Nucleus accumbens (tissue), 56 donors: ENCODE measurements at places on chromosomes 13 and 19.

DNA sequence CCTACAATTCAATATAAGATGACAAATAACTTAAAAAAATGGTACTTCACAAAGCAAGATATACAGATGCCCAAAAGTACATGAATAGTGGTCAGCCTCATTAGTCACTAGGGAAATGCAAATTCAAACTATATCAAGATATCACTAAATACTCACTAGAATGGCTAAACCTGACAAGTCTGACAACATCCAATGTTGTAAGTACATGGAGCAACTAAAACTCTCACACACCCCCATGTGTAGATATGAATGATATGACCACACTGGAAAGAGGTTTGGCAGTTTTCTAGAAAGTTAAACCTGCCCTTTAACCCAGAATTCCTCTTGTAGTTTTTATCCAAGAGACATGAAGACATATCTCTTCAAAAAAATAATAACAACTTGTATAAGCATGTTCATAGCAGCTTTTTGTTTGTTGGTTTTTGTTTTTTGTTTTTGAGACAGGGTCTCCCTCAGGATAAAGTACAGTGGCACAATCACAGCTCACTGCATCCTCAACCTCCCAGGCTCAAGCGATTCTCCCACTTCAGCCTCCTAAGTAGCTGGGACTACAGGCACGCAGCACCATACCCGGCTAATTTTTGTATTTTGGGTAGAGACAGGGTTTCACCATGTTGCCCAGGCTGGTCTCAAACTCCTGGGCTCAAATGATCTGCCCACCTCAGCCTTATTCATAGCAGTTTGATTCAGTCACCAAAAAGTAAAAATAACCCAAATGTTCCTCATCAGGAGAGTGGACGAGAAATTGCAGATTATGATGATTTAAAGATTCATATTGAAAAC is 55.1 kb downstream of the RFX2 start:
- DNase-seq: no peak

DNA sequence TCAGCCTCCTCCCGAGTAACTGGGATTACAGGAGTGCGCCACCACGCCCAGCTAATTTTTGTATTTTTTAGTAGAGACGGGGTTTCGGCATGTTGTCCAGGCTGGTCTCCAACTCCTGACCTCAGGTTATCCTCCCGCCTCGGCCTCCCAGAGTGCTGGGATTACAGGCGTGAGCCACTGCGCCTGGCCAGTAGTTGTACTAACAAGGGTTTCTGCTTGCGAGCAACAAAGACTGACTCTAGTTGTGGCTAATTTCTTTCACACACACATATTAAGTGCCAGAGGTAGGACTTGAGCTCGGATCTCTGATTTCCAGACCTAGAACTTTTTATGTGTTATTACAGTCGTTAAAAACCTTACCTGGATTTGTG is 635 bp upstream of the PCCA start:
- DNase-seq: no peak

GRCh38 chr19:56566904-56567273 is 379 bp upstream of the ZNF470 start:
- no peak for DNase-seq

- DNase-seq: no peak
Observed at GRCh38 chr13:78067290-78067689, 148.7 kb upstream of the EDNRB start.

- DNase-seq: no peak
Observed at GRCh38 chr13:20482787-20483186, 42.9 kb downstream of the CRYL1 start.

DNA sequence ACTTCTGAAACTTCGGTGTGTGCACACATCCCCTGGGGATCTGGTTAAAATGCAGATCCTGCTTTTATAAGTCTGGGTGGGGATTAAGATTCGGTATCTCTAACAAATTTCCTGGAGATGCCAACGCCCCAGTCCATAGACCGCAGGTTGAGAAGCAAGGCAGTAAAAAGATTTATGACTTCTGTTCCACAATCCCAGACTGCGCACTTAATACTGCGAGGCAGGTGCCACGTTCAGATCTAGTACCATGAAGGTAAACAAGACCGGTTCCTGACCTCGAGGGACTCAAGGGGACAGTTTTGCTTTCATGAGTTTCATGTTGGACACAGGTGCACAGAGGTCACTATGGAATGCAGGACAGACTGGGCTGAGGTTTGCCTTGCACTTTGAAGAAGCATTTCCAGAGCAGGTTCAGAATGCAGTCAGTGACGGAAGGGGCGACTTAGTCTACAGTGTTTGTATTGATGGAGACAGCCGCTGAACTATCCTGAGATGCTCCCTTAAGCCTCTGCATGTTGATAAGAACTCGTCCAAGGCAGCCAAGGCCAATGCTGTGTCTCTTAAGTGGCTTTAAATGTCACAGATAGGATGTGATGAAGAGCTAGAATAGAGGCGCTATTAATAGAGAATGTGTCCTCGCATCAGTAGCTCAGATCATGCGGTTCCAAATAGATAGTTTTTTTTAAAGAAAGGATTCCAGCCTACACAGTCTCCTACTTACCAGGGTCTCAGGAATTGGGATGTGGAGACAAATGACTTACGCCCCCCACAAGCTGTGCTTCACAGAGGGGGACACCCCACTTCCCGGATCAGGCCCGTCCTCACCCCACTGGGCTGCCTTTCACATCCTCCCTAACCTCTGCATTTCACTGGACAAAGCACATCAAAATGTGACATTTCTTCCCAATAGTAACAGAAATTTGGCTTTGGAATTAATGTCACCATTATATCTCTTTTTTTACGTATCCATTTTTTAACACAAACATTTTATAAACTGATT is 97.1 kb upstream of the IRS2 start:
- DNase-seq: no peak

DNA sequence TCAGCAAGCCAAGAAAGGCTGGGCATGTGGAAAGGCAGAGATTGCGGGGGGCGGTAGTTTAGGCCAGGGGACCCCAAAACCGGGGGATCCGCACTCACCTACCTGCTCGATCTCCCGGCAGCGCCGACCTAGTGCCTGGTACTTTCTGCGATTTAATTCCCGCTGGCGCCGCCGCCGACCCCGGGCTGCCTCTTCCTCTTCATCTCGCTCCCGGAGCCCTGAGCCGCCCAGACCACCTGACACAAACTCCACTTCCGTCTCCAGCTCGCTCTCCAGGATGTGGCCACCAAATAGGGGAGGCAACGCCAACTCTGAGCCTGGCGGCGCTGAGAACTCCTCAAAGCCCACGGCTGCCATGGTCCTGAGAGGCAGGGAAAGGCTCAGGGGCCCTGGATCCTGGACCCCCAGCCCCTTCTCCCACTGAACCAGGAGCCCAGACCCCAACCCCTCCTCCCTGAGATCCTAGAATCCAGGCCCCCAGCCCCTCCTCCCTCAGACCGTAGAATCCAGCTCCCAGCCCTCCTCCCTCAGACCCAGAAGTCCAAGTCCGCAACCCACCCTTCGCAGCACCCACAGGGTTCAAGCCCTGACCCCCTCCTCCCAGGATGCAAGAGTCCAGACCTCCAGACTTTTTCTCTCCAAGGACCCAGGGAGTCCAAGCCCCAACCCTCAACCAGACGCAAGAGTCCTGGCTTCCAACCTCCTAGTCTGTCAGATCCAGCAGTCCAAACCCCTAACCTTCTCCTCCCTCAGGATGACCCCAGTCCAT is 933 bp downstream of the TFPT start:
- DNase-seq: no peak

GRCh38 chr13:25783601-25784024 is 268.2 kb downstream of the SHISA2 start:
- no peak for DNase-seq

DNA sequence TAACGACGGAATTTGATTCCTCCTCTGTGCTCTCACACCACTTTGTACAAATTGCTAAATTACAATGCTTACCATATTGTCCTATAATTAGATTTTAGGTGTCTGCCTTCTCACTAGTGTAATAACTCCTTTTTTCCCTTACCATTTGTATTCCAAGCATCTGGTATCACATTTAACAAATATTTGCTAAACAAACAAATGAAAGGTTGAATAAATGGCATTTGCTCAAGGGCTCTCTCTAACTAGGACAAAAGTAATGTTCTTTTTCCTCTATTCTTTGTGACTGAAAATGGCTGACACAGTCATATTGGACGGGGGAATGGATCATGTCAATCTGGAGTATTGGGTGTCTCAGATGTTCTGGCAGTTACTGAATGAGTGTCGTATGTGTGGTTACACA is 99.7 kb downstream of the ENOX1 start:
- DNase-seq: no peak

DNA sequence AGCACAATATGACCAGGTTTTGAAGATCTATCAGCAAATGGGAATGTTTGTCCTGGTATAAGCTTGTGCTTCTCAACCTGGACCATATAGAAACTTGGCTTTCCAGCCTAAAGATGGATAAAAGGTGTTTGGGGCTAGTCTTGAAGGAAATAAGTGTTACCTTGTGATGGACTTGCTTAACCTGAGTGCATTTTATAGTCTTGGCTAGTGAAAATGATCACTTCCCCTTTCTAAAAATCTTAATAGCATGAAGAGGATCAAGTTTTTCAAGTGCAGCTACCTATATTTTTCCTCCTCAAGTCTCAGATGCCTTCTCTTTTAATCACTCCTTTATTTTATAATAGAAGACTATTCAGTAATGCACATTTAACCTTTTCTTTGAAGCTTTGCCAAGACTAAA is 919.8 kb upstream of the SLITRK1 start:
- DNase-seq: no peak

GRCh38 chr19:54233941-54234340 is 8.6 kb downstream of the LILRA6 start:
- DNase-seq: no peak

DNA sequence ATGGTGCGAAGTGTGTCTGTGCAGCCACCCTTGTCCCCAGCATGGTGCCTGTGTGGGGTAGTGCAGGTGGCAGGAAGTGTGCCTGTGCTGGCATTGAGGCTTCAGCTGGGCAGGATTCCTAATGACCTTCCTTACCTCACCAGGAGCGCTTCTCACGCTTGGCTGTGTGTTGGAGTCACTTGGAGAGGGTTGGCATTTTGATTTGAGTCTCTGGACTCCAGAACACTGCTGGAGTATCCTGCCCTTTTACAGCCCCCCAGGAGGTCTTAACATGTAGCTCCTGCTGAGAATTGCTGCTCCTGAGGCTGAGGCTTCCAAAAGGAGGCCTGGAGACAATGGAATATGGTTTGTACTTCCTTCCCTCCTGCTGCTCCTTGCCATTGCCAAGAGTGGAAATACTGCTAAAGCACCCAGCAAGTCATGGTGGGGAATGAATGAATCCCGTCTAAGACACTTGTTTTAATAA is 87.1 kb downstream of the ARHGEF7 start:
- no peak for DNase-seq

DNA sequence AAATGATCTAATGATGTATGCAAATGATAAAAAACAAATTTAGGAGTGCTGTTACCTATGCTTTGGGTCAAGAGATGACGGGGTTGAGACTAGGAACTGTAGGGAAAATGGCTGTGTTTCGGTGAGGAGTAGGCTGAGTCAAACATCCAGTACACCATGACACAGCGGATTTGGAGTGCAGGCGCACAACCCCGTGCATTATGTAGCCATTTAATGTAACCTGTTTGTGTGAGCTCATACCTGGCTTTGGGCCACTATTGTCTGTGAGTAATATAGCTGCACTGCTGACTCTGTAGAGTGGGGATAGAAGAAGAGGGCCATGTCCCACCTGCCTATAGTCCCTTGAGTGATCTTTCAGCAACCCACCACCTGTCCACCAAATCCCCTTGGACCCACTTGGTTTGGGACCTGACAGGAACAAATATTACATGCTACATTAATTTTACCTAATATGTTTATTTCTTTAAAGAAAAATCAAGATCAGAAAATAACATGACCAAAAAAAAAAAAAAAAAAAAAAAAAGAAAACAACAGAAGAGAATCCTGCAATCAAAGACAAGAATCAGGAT is 95.5 kb upstream of the KLHL1 start:
- DNase-seq: no peak

- DNase-seq: no peak
Observed at GRCh38 chr13:88919970-88920628, 1248.9 kb downstream of the SLITRK5 start.

DNA sequence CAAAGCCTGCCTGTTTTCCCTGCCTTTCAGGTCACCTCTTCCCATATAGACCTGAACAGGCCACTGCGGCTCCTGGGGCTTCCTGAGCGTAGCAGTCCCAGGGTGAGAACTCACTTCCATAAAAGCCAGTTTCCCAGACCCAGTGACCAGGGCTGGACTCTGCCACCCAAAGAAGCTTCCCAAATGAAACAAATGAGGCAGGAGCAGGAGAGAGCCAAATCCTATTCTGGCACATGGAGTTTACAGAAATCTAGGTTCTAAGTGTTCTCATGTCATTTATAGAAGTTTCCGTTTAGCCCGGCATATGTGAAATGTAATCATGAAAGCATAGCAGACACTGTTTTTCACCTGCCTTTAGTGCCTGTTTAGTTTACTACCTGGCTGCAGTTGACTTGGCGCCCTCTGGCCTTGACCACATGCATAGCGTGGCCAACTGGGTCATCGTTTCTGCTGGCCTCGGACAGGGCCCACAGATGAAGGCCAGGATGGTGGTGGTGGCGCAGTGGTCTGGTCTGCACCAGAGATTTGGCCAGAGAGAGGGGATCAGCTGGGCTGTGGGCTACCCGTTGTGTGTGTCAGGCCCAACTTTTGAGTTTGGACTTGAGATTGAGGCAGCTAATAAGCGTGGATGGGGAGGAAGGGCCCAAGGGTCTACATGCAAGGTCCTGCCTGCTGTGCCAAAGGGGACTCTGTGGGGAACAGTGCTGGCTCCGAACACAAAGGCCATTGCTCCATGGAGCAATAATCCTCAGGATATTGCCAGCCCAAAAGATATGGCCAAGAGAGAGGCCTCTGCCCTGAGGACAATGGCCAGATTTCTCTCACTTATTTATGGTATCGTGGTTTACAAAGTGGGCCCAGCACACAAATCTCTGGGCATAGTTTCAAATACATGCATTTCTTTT is 43.3 kb downstream of the NFIX start:
- no peak for DNase-seq

DNA sequence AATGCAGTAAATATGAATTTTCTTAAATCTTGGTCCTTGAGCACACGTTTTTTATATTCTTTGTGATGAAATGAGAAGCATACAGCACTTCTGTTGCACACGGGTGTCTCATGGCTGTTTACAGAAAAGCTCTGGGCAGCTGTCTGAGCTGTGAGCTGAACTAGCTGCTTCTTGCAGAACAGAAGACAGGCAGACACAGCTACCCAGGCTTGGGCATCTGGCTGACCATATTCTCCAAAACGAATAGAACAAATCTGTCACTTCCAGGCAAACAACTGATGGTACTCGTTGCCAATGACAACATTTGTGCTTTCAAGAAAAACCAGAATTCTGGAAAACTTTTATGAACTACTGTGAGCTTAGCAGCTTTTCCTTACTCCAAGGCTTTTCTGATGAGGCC is 16.2 kb downstream of the PCID2 start:
- no peak for DNase-seq

DNA sequence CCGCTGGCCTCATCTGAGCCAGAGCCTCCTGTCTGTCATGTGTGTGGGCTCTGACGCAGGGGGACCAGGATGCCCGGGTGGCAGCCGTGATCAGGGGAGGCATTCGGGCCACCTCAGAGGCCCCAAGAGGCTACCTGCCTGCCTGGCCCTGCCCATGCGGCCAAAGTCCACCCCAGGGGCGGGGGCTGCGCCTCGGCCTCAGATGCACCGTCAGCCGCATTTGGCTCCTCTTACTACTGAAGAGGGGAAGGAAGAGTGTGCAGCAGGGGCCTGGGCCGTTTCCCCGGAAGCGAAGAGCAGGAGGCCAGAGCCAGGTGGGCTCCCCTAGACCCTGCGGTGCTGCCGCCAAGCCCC is 34.0 kb downstream of the C13orf46 start:
- no peak for DNase-seq

- peak; percentile 42 for DNase-seq
Observed at GRCh38 chr19:30669329-30670010, 297.3 kb downstream of the ZNF536 start.
